Substantia nigra (tissue), 51 donors: ENCODE measurements at places on chromosomes 12 and 14.

DNA sequence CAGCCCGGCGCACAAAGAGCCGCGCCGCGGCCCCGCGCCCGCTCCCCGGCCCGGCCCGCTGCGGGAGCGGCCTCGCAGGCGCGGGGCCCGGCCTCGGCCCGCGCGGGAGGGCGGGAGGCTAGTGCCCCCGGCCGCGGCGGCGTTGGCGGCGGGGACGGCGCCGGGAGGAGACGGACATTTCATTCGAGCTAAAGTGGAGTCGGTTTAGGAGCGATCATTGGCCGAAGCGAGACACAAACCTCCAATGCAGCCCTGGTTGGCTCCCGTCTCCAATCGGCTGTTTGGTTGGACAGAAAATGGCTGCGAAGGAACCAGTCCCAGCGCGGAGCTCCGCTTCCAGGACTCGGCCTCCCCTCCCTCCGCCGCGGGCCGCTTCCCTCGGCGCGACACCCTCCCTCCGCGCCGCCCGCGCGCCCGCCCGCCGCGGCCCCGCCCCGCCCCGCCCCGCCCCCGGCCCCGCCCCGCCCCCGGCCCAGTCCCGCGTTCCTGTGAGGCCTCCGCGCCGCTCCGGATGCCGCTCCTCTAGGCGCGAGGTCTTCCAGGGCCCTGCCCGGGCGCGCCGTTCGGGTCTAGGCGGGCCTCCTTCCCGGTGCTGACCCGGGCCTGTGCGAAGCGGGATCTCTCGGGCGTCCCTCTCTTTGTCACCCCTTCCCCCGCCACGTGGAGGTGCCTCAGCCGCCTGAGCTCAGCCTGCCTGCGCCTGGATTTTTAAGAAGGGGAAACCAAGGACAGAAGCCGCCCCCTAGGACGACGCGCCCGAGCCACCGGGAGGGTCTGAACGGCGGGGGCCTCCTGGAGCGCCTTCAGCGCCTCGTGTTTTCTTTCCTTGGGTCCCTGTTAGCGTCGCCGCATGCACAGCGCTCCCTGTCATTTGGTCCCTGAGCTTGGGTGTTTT lies at the start of gene NFYB:
TSS of gene NFYB (minus strand) at position 309 of the 895 bp plus-strand sequence. CDS start 2,757 bp downstream, outside the sequence.
- DNase-seq: peak; percentile 89

DNA sequence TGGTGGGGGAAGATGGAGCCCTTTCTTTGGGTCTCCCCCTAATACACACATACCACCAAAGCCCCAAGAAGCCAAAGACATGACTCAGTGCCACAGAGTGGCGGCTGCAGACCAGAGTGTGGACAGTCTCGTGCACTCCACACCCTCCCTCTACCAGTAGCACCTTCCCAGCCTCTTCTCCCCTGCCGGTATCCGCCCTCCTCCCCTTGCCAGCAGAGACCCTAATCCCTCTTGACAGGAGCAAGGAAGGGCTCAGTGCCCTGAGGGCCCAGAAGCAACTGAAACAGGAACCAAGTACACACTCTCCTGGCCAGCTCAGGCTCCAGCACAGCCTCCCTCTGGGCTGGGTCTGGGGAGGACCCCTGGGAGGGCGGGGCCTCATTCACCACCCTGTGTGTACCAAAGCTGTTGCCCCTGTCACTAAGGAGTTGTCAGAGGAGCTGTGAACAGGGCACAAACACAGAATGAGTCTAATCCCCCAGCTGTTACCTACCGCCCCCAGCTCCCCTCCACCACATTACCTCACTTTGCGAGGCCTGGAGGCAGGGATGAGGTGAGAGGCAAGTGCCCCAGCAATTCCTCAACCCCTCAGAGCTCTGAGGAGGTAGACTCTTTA lies 8.2 kb downstream of the SPRYD3 start:
- no peak for DNase-seq

DNA sequence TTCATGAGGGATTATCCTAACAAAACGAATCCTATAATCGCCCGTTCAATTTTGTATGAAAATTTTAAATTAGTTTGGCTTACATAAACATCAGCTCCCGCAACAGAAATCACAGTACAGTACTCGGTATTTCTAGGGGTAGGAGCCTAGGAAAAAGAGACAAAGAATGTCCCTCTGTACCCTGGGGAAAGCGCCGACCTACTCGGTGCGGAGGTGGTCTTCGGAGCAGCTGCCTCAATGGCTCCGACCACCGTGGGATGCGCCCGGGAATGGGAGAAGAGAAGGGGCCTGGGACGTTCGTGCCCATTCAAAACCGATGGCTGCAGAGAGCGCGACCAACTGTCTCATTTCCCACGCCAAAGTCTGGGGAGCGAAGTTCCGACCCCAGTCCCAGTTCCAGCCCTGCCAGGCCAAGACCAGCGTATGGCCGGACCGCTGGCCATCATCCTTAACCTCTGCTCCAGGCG lies 618 bp downstream of the GNPNAT1 start:
- DNase-seq: no peak

DNA sequence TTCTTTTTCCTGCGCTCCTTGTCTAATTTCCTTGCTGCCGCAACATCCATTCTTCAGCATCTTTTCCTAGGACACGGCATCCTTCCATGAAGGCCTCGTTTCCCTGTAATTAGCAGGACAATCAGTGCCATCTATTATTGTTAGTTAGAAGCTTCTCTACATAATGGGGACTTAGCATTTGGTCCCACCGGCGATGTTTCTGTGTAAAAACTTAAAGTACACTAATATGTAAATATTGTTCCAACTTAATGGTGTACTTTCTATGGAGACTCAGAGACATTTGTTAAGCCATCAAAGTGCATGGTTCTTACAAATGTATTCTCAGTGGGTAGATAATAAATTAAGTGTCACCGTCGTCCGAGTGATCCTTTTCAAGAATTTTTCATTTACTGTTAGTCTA lies 17.4 kb downstream of the KCNC2 start:
- DNase-seq: no peak

- no peak for DNase-seq
Observed at GRCh38 chr12:131939007-131939406, 9.9 kb downstream of the PUS1 start.

DNA sequence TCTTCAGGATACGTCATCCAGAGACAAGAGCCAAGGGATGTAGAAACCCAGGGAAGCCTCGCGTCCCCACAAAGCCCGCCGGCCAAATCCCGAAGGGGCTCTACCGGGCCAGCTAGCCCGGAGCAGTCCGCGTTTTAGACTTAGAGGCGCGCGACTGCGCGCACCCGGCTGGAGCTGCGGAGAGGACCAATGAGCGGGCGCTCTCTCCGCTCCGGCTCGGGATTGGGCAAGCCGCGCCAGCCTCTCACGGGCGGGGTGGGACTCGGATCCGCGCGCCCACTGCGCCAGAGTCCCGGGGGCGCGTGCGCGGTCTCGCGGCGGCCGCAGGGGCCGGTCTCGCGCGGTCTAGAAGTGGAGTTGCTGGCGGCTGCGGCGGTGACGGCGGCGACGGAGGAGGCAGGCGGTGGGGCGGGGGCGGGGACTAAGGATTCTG lies 241 bp upstream of the PALS1 start:
- peak; percentile 94 for DNase-seq

- DNase-seq: peak; percentile 72
Observed at GRCh38 chr12:6195665-6196535, 4.3 kb upstream of the CD9 start.

- no peak for DNase-seq
Observed at GRCh38 chr12:44063671-44064070, 227.8 kb downstream of the TMEM117 start.

GRCh38 chr12:80219345-80219744 lies 120.0 kb downstream of the OTOGL start:
- DNase-seq: no peak

- no peak for DNase-seq
Observed at GRCh38 chr14:89422952-89423345, 5.9 kb upstream of the FOXN3 start.

DNA sequence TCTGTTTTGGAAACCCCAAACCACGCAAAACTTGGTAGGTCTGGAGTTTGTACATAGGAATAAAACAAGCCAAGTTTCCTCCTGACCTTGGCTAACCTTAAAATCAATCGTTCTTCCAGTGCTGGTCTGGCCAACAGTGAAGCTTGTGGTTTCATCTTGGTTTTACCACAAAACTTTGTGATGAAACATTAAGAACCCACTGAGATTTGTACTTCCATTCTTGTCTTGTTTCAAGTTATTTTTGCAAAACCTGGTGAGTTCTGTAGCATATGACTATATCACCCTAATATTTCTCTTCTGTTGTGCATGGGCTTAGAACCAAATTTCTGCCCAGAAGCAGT lies 26.4 kb downstream of the SIX1 start:
- DNase-seq: no peak

DNA sequence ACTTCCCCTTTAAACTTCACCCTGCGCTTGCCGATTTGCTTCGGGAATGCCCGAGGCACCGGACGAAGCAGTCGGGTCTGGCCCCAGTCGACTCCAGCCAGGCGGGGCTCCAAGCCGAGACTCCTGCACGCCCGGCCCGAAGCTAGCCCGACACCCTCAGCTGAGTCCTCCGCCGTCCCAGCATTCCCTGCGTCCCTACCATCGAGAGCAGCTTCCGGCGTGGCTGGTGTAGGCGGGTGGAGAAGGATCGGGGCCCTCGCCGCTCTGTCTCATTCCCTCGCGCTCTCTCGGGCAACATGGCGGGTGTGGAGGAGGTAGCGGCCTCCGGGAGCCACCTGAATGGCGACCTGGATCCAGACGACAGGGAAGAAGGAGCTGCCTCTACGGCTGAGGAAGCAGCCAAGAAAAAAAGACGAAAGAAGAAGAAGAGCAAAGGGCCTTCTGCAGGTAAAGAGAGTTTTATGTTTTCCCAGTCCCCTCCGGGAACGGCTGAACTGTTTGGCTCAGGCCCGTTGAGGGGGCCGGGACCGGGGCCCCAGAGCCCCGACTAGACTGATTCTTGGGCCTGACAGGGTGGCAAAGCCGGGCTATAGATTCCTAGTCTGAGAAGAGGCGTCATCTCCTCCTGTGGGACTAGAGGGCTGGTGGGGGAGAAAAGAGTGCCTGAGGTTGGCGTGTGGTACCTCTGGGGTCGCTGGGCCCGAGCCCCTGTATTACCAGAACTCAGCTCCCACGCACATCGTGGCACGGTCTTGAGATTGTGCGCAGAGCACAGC lies at the start of gene METAP2:
TSS of gene METAP2 (plus strand) at position 269 of the 776 bp plus-strand sequence. CDS start at position 297, 28 bp downstream.
- DNase-seq: peak; percentile 73
